ENCODE measurements at places on chromosomes 4 and X.
A peak's percentile ranks its signal among the peaks of the same experiment; 100 is the strongest.

GRCh38 chrX:74292808-74293123 lies 11.2 kb upstream of the ZCCHC13 start:
- DNase-seq: no peak

GRCh38 chr4:21733894-21734630 lies 214.5 kb downstream of the KCNIP4 start:
- DNase-seq: no peak

DNA sequence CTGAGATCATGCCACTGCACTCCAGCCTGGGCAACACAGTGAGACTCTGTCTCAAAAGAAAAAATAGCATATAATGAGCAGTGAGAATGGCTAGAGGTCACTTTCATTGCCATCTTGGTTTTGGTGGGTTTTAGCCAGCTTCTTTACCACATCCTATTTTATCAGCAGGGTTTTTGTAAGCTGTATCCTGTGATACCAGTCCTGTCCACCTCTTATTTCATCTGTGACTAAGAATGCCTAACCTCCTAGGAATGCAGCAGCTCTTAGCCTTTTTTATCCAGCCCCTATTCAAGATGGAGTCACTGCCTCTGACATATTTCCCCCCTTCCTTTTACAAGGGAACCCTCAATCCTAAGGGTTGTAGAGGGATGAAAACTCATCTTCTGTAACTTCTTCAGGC lies 26.1 kb upstream of the IGFBP7 start:
- no peak for DNase-seq

- DNase-seq: peak; percentile 33
Observed at GRCh38 chr4:82739287-82740190, 59.1 kb downstream of the SCD5 start.

- DNase-seq: no peak
Observed at GRCh38 chrX:47460561-47460960, 22.5 kb downstream of the ZNF41 start.

DNA sequence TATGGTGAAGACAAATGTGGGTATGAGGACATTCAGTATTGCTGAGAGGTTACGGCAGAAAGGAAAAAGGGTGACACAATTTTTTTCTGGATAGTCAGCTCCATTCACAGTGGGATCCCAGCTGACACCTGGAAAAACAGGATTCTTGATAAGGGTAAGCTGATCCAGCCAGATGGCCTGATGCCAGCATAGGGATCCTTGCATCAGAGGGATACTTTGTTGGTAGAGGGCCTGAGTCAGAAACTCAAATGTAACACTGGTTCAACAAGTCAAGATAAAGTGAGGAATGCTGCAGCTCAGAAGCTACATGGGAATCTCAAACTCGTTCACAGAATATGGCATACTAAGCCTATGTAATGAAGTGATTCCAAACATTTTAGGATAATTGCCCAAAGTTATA lies 726.7 kb downstream of the C4orf33 start:
- DNase-seq: no peak

DNA sequence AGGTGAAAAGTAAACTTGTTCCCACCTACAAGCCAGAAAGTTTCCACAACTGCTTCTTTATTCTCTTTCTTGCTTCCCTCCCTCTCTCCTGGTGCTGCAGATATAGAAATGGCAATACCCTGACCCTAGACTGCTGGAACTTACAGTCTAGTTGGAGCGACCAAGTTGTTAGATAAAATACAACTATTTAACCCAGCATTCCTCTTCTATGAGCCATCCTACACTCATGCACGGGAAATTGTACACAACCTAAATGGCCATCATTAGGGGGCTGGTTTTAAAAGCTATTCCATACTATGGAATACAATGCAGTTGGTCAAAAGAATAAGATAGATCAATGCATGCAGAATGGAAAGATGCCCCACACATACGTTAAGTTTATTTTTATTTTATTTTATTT lies 41.1 kb downstream of the PJA1 start:
- no peak for DNase-seq

GRCh38 chr4:20333141-20333715 lies 81.5 kb downstream of the SLIT2 start:
- DNase-seq: no peak

- no peak for DNase-seq
Observed at GRCh38 chr4:87882321-87882720, 49.6 kb downstream of the MEPE start.

- no peak for DNase-seq
Observed at GRCh38 chr4:168218645-168219044, 99.9 kb downstream of the DDX60 start.

- DNase-seq: no peak
Observed at GRCh38 chr4:101678180-101678579, 112.3 kb upstream of the BANK1 start.

- peak; percentile 65 for DNase-seq
Observed at GRCh38 chr4:38529189-38530115, 134.5 kb upstream of the KLF3 start.

DNA sequence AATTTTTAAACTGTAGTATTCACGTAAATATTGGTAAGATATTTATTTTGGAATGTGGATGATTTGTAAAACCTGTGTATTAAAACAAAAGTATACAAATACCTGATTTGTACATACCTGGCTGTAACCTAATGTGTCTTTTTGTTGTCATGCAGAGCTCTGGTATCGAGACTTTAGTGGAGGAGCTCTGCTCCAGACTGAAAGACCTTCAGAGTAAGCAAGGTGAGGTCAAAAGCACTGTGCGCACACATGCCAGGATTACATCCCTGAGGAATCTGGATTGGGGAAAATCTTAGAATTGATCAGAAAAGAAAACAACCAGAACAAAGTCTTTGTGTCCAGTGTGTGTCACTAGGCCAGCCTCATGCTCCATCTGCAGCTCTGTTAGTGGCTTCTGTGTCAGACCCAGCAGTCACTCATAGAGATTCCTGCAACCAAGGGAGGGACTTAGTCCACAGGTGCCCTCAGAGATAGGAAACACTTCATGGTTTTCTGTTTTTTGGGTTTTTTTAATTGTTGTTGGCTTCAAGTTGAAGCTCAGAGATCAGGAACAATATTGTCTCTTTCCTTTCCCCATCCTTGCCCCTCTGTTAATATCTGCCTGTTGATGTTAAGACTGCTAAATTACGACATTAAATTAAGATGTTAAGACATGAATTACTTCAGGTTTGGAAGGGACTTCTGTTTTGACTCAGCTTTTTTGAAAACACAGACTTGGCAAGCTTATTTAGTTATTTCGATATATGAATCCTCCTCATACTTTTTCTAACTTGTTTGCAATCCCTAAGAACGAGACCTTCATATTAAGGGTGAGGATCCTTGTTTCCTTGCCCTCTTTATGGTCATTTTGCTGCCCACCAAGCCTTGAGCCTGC lies 52.4 kb upstream of the TBC1D14 start:
- DNase-seq: no peak

DNA sequence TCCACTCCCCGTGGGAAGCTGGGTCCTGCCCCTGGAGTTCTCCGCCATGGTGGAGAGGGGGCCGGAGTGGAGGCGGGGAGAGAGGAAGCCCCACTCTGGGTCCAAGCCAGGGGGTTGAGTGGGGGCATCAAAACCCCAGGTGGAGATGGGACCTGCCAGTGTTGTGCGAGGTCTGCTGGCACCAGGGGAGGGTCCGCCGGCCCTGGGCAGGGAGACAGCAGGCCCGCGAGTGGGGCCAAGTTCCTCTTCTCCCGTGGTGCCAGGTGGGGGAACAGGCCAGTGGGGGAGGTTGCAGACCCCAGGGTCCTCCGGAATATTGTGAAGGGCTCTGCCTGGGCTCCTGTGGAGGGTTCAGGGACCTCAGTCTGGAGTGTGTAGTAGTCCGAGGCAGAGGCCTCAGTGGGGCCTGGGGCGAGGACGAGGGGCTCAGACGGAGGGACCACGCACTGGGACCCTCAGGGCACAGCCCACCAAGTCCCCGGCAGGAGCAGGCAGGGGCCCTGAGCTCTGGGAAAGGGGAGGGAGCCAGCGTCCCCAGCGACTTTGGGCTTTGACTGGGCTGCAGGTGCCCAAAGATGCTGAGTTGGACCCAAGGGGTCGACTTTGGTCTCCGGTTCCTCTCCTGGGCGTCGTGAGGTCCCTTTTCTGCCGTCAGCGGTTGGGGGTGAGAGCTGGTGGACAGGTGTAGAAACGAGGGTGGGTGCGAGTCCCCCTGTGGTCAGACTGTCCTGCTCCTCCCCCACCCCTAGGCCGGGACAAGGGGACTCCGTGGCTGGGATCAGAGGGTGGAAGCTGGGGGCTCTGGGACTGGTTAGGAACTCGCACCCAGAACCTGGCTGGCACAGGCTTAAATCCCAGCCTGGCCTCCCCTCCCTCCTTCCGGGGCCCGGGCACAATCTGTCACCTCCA lies 43.8 kb upstream of the NKX1-1 start:
- no peak for DNase-seq

- no peak for DNase-seq
Observed at GRCh38 chrX:95640226-95640625, 1044.4 kb upstream of the DIAPH2 start.
